Stimulated activated CD4-positive, alpha-beta T cell treated with anti-CD3 and anti-CD28 coated beads, Interleukin-4, amount 100 ng/mL, for 4 hours (primary cell): ENCODE measurements at places on chromosomes 13 and 19.

GRCh38 chr13:46165485-46166223, 16.3 kb downstream of the LCP1 start:
- no peak for DNase-seq

GRCh38 chr19:34368338-34368737, 3.3 kb downstream of the GPI start:
- DNase-seq = no peak

DNA sequence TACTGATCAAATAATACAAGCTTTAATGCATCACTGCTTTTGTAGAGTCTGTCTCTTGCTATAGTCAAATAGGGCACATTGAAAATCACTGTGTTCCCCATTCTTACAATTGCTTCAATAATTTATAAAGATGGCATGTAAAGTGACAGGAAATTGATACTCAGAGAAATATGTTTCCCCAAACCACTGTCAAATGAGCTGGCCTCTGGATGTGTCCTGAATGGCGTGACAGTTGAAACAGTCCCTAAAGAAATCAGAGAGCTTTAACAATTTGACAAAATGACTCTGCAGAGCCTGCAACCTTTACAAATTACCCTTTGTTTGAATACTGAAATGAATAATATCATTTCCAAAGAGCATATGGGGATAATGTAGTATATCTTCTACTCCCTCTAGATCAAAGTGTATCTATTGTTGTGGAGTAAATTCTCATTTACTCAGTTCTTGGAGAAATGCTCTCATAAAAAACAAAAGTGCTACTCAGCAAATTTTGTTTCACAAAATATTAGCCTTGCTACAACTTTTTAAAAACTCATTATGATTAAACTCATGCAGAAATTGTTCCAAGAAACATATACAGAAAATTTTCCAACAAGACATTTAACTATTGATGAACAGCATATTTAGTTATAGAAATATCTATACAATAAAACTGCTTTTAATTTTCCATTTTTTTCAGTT, 763.2 kb upstream of the SPRY2 start:
- DNase-seq = no peak

GRCh38 chr19:17398902-17399527, 5.0 kb upstream of the CCDC194 start:
- DNase-seq = no peak

DNA sequence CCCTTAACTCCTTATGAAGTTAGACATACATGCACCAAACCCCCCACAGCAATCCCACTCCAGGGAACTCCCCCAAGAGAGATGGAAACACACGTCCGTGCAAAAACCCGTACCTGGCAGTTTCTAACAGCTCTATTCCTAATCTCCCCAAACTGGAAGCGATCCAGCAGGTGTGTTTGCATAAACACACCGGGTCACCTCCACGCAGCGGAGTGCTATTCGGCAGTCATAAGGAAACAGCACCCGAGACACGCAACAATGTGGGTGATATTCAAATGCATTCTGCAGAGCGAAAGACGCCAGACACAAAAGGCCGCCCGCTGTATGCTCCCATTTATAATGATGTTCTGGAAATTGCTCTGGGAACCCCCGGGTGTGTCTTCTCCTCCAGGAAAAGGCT, 6.8 kb upstream of the ZNRF4 start:
- DNase-seq = no peak

DNA sequence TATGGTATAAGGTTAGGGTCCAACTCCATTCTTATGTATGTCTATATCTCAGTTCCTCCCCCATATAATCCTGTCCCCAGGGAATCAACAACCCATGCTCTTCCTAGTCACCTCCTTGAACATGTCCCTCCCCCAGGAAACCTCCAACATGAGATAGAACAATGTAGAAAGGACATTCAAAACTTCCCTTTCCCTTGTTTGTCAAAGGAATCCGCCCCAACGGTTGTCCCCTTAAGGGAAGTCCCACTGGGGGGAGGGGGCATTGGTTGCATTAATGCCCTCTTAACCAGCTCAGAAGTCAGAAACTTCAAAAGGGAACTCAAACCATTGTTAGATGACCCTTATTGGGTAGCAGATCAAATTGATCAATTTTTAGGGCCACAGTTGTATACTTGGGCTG, 6.8 kb upstream of the ZNF561 start:
- DNase-seq = no peak

DNA sequence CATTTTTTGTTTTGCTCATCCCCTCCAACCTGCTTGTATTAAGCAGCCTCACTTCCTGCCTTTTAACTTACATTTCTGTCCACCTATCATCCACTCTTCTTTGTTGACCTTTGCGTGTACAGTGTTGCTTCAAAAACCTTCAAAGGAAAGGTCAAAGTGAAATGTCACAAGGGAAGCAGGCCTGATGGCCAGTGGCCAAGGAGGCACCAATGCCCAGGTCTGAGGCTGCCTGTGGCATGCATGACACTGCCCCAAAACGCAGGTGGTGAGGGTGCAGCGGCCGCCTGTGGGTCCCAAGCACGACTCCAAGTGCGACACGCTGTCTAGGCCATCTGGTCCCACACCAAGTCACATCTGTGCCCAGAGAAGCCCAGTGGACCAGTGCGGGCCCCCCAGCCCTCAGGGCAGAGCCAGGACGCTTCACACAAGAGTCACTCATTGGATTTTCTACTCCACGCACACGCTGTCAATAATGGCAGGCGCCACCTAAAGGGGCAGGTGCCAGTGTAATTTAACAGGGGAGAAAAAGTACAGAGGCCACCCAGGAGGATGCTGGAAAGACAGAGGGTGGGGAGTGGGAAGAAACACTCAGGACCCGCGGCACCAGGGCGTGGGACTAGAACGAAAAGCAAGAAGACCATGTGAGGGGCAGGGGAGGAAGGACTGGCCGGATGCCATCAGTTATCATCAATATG, 23.5 kb downstream of the SLC7A1 start:
- DNase-seq = no peak

DNA sequence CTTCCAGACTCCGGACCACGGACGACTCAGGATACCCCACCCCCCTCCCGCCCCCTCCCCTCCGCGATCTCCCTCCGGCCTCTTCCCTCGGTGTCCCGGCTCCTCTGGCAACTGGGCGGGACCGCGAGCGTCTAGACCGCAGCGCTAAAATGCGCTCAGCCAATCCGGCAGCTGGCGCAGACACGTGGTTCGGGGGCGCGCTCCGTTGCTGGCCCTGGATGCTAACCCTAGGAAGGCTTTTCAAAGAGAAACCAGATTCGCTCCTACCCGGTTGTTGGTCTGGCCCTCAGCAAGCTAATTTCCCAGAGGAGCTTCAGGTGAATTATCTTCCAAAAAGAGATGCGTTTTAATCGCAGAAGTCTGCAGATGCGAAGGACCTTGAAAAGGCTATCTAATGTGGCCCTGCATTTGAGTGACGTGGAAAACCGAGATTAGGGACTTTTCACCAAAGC, at the start of gene DZIP1:
Gene DZIP1, minus strand, starts transcription at position 106 of the 452 bp plus-strand sequence. CDS start 2,677 bp downstream, outside the sequence.
- no peak for DNase-seq

- no peak for DNase-seq
Observed at GRCh38 chr19:35498984-35499527, 8.8 kb upstream of the KRTDAP start.

GRCh38 chr13:107475753-107476453, 739.4 kb downstream of the LIG4 start:
- no peak for DNase-seq

DNA sequence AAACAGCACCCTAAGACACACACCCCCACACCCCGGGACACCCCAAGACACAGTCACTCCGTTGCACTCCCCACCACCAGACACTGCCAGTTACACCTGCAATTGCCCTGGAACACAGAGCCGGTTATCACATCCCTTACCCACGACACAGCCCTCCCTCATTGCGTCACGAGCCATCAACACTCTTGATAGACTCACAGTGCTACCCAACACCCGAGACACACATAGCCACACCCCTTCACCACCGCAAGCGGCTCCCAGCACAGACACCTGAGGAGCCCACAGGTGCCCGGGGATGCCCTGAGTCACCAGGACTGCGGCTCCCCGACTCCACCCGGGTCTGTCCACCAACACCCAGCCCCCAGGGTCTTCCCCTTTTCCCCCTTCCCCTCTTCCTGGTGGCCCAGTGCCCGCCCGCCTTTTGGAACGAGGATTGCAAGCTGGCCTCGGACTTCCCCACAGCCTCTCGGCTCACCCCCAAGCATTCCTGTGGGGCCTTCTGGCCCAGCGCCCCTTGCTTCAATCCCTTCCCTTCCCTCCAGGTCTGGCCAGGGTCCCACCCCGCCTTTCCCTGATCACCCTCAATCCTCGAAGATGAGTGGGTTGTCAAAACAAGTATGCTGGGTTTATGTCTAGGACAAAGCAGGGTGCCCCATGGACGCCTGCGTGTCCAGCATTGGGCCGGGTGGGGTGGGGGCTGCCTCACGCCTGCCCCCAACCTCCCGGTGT, 1.7 kb upstream of the PTGER1 start:
- DNase-seq = no peak

DNA sequence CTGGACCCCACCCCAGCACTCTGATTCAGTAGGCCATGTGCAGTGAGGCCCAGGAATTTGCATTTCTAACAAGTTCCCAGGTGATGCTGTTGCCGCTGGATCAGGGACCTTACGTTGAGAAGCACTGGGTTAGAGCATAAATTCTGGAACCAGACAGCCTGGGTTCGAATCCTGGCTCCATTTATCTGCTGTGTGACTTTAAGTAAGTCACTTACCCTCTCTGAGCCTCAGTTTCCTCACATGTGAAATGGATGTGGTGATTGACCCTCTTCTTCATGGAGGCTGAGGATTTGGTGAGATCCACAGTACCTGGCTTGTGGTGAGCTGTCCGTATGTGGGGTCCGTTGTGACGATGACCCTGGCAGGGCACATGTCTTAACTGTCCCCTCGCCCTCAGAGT, 15.9 kb downstream of the HIPK4 start:
- no peak for DNase-seq

GRCh38 chr19:51891193-51891747, 3.5 kb upstream of the ZNF577 start:
- no peak for DNase-seq

- DNase-seq = no peak
Observed at GRCh38 chr13:70623239-70623638, 515.0 kb upstream of the KLHL1 start.

GRCh38 chr19:41478875-41479756, 36.2 kb downstream of the ERICH4 start:
- no peak for DNase-seq

- DNase-seq = no peak
Observed at GRCh38 chr19:5575590-5575989, 7.8 kb upstream of the TINCR start.

DNA sequence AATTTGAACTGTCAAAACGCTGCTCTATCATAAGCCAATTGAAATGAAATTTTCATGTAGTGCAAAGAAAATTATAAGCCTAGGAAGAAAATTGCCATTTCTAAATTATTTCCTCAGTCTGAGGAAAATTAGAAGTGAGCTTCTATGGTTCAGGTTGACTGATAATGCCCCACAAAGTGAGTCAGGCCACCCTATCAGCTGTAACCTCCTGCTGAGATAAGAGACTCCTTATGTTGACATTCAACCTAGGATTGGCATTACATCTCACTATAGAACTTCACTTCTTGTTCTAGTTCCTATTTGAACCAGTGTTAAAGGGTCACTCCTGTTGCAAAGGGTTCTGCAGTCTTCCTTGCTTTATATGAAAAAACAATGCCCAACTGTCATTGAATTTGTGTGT, 32.6 kb upstream of the RFC3 start:
- no peak for DNase-seq

GRCh38 chr13:45691667-45692066, 10.5 kb upstream of the CBY2 start:
- DNase-seq = no peak

- DNase-seq = no peak
Observed at GRCh38 chr13:28429685-28430290, 65.1 kb downstream of the FLT1 start.

DNA sequence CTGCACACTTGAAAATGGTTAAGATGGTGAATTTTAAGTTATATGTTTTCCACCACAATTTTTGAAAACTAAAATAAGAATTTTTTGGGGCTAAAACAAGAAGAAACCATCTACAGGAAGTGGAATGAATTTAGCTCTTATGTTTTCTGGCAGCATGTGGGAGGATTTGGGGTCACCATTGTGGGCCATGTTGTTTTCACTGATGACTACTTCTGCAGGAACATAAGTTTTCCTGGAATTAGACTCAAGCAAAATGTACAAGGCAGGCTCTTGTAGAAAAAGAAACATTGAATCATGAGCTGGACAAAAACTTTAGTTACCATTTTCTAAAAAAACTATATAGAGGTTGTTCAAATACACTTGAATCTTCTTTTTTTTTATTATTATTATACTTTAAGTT, 125.3 kb upstream of the C1QTNF9B start:
- DNase-seq = no peak

DNA sequence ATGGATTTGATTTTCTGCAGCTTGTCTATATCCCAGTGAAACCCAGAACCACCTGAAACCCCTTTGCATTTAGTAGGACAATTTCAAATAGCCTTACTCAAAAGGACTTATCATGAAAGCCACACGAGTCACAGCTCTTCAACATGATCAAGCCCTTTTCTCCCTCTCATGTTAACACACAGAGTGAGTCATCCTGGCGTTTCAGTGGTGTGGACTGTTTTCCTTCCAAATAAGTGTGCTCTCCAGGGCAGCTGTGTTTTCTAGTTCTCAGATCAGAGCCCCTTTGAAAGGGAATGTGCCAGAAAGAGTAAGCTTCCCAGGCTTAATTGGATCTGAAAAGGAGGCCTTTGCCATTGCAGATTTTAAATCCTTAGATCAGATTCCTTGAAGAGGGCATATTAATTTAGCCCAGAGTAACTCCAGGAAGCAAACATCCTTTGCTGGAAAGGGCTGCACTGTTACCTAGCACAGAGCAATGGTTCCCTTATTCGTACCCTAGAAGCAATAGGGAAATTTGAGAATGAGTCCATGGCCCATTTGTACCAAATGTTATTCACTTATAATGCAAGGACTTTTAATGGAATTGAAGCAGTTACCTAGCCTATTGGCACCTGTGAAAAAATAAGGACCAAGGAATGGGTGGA, 51.3 kb downstream of the ERICH6B start:
- DNase-seq = no peak

DNA sequence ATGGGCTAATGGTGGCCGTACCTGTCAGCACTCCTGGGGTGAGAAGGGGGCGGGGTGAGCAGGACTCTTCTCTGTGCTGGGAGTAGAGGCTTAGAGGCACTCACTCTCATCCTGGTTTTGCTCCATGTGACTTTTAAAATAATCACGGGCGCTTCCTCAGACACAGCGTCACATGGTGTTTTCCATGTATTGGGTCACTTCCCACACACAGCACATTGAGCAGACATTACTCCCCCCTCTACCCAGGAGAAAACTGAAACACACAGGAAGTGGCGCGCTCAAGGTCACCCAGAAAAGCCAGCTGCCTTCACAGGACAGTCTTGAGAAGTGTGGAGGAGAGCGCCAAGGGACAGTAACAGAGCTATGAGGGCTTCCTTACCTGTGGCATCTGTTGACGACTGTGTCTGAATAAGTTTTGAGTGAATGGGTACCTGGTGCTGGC, 23.2 kb downstream of the SPATA13 start:
- DNase-seq = no peak

- DNase-seq = no peak
Observed at GRCh38 chr13:113150550-113151365, 7.7 kb upstream of the PROZ start.
